AG10803 (cell line): ENCODE measurements at places on chromosomes 1 and 21.

DNA sequence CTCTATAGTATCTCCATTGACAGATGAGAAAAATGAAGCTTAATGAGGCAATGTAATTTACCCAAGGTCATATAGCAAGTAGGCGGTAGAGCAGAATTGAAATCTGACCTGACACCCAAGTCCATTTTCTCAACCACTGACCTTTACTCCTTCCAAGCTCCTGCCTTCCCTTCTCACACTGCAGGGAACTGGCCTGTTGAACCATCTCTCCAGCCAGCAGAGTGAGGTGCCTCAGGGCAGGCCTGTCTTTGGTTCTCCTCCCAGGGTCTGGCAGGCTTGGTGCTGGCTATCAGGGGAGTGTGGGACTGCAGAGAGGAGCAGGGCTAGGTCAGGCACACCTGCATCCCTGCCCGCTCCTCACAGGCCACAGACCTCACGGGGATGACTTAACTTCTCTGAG, 126.8 kb downstream of the BEND5 start:
- DNase-seq: no peak

DNA sequence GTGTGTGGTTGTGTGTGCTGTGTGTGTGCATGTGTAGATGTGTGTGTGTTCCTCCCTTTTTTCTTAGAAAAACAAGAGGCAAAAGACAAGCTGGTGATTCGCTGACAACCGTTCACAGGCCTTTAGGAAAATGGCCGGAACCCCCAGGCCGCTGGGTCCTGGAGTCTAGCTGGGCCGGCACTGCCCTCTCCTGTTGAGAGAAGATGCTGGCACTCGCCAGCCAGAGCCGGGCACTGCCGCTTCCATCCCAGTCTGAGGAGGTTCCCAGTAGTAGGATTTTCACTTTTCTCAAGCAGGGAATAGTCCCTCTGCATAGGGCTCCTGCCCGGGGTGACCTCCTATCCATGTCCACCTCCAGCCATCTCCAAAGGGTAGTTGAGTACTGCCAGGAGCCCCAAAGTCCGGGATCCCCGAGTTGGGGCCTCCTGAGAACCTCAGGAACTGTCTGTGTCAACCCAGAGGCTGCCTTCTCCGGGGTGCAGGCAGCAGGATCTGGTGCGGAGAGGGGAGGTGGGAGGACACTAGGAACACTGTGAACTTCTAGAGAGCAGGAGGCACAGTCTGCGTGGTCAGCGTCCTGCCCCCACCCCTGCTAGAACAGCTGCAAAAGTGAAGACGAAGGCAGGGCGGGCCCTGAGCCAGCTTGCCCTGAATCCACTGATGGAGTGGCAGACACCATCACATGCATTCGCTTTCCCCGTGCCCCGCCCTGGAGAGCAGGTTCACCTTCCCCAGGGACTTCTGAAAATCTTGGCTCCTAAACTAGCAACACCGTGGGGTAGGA, 44.1 kb upstream of the ARHGEF16 start:
- peak; percentile 64 for DNase-seq

- no peak for DNase-seq
Measured at GRCh38 chr1:195113471-195113870, 1494.8 kb downstream of the KCNT2 start.

- DNase-seq: no peak
Measured at GRCh38 chr1:60274422-60275290, 201.1 kb upstream of the C1orf87 start.

DNA sequence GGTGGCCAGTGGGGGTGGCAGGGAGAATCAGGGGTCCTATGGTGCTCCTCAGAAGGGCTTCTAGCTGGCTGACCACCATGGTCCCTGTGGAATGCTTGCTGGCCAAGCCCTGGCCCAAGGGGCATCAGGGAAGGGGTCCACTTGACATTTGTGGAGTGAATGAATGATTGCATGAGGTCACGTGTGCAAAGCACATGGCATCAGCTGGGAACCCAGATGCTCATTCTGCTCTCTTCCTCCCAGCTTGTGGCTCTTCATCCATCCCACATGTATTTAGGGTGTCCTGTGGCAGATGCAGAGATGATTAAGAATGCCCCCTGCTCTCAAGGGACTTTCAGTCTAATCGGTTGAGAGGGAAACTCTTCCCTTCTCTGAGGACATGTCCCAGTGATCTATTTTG, 27.1 kb upstream of the PADI4 start:
- DNase-seq: no peak

DNA sequence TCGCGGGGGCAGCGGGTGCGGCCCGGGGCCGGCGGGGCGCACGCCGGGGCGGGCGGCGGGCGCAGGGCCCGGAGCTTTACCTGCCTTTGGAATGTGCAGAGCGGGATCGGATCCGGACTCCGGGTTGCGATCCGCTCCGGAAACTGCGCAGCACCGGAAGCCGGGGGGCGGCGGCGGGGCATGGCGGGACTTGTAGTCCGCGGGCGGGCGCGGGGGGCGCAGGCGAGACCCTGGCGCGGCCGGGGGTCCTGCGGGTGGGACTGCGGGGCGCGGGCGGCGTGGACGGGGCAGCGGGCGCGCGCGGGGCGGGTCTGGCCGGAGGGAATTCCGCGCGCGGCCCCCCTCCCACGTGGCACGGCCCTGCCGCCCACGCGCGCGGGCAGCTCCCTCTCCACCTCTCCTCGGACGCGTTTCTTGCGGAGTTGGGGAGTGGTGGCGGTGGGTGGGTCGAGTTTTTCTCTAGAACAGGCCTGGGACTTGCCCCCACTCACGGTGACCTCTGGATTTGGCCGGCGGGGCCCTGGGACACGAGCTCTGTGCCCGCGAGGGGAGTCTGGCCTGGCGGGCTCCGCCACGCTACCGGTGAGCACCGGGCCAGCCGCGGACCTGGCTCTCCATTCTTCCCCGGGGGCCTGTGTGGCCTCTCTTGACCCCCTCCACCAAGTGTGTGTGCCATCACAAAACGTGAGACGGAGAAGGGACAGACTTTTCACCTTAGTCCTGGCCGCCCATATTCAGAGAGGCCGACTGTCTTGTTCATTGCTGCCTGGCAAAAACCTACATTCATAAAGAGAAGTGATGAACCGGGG, at the start of gene PRDM15:
PRDM15 (minus strand) TSS at position 155 of the 809 bp plus-strand sequence. CDS start 18,981 bp downstream, outside the sequence.
- DNase-seq: peak; percentile 91

- no peak for DNase-seq
Measured at GRCh38 chr1:48680411-48681035, 96.2 kb downstream of the BEND5 start.

DNA sequence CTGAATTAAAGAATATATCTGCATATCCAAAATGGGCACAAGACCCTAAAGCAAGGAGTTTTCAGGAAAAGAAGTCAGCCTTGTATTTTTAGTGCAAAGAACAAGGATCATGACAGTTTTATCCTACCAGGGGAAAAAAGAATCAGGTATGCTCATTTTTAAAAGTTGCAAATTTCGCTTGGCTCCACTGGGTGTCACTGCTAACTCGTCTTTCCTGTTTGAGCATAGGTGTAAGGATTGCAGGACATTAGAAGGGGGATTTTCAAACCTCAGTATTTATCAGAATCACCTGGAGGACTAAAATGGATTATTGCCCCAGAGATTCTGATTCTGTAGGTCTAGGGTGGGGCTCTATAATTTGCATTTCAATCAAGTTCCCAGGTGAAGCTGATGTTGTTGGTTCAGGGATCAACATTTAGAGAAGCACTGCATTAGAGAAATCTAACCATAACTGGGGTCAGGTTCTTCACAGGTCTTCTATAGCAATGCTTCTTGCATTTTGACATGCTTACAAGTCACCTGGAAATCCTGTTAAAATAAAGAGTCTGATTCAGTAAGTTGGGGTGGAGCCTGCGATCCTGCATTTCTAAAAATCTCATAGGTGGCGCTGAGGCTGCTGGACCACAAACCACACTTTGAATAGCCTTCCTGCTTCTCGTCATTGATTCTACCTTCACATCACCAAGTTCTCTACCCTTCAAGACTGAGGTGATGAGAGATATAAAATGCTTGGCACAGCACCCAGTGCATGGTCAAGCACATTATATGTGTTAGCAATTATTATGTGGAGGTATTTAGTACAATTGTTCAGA, 39.6 kb downstream of the NUF2 start:
- no peak for DNase-seq

GRCh38 chr1:155946633-155947219, 5.3 kb downstream of the RXFP4 start:
- DNase-seq: no peak

GRCh38 chr1:167462341-167462740, 56.0 kb downstream of the CD247 start:
- no peak for DNase-seq

GRCh38 chr1:6521536-6521935, 30.1 kb upstream of the PLEKHG5 start:
- no peak for DNase-seq

GRCh38 chr1:63693944-63694571, 79.8 kb upstream of the ROR1 start:
- DNase-seq: peak; percentile 31

GRCh38 chr1:165698761-165699052, 345 bp upstream of the ALDH9A1 start:
- no peak for DNase-seq

DNA sequence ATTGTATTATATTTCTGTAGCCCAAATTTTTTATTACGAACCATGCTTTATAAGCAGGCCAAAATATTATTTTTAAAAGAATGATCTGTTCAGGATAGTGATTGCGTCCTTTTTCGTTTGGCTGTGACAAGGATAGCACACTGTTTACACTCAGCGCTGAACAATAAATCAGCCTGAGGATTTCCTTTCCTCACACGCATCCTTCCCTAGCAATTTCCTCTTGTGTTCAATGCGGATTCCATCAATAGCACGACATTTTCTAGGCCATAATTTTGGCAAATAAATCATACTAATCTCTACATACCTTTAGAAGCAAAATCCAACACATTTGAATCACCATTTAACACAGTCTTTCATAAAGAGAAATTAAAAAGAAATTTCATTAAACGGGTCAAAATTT, 1.6 kb upstream of the VAV3 start:
- DNase-seq: no peak

DNA sequence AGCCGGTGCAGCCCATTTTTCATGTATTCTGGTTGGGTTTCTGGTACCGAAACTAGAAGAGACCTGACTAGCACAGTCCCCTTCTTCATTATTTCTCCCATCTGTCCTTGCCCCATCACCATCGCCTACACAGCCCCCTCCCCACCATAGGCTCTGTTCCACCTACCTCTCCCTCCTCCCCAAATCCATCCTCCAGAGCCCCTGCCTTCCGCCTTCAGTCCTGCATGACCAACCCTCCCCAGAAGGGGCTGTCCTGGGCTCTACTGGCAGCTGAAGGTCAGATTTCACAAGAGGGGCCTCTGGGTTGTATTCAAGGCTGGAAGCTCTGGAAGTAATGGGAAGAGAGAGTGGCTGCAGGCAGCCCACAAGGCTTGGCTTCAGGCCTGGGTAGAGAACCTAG, 55.2 kb downstream of the SDC3 start:
- no peak for DNase-seq
